GM10248 (cell line): ENCODE measurements at places on chromosomes 2 and 18.

DNA sequence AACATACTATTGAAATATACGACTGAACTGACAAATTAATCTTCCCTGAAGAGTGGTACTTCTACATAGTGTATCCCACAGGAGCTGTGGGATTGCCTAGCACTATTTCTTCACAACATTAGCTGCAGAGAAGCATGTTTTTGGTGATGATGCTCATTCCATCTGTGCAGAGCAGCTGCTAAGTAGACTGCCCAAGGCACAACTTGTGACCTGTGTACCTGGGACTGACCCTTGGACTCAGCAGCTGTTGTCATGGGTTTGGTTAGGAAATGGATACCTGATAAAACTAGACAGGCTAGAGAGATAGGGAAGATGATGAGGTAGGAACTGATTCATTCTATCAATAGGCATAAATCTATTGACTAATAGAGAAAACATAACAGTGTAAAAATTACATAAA is 1204.0 kb downstream of the DSC3 start:
- no peak for DNase-seq

GRCh38 chr2:124213977-124214587 is 189.0 kb downstream of the CNTNAP5 start:
- no peak for DNase-seq

- DNase-seq: no peak
Observed at GRCh38 chr2:40105593-40105992, 326.5 kb upstream of the THUMPD2 start.

- DNase-seq: no peak
Observed at GRCh38 chr2:164915566-164915965, 39.8 kb downstream of the SLC38A11 start.

DNA sequence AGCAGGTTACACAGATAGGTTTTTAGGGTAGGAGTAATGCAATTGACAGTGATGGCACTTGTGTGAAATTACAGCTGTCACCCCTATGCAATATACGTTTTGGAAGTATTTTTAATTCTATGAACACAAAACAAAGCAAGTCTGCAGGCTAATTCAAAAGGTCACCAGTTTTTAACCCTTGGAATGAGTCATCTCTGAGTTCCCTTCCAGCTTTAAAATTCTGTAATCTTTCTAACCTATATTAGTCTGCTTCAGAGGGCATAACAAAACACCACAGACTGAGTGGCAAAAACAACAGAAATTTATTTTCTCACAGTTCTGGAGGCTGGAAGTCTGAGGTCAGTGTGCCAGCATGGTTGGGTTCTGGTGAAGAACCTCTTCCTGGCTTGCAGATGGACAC is 596.9 kb upstream of the HNMT start:
- no peak for DNase-seq

- no peak for DNase-seq
Observed at GRCh38 chr2:238601433-238602222, 174.9 kb downstream of the ASB1 start.

- peak; percentile 2 for DNase-seq
Observed at GRCh38 chr2:156896294-156896693, 361.2 kb upstream of the GALNT5 start.

- no peak for DNase-seq
Observed at GRCh38 chr2:168851674-168852320, 38.4 kb downstream of the SPC25 start.
